ENCODE measurements at places on chromosomes 3 and 15.
A peak's percentile ranks its signal among the peaks of the same experiment; 100 is the strongest.

DNA sequence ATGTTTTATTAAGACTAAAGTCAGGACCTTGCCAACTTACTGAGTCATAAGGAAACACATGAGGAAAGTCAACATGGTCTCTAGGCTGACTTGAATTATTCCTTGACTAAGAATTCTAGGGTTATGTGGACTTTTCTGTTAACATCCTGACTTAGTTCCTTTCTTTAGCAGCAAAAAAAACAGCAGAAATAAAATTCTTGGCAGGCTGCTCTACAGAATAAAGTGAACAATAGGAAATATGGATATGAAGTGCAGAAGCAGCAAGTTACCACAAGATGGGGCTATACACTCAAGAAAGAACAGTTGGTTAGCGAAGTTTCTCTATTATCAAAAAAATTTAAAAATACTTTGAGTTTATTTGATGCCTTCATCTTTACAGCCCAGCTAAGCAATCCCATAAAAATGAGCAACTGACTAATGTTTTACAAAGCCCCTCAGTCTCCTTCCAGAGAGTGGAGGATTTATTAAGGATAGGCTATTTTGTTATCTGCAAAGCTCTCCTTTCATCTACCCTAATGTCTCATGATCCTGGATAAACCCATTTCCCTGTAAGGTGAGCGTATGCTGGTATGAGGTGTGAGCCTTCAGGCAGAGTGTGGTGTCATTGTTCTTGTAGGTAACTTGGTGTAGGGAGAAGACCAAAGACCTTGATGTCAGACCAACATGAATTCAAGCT, 23.1 kb upstream of the MCCC1 start:
- no peak for DNase-seq

DNA sequence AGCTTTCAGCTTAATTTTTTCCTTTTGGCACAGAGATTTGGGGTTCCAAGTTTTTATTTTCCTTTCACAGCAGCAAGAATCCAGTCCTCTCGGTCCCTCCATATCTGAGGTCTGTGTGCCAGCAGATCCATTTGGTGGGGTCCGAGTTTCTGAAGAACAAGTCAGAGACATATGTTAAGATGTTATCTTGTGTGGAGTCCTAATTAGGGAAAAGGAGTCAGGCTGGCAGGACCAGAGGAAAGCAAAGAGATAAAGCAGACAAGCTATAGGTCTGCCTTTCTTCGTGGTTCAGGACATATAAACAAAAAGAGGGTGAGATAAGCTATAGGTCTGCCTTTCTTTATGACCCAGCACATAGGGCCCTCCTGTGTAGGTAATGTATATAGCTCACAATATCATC, 54.9 kb downstream of the TMED3 start:
- DNase-seq = no peak

DNA sequence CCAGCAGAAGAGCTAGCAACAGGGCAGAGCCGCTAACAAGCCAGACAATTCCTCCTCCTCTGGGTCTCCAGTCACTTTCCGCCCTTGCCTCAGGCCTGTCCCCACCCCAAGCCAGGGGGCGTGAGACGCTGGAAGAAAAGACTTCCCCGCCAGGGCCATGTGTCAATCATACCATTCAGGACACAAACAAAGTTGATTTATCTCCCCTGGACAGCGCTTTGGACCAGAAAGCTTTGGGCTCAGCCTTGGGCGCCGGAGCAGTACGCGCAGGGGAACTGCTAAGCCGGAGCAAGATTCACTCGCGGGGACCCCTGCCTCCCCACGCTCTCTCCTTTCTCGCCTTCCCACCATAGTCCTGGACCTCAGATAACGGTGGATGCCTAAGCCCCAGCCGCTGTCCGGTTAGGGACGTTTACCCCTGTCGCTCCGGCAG, 479 bp downstream of the LRRC2 start:
- no peak for DNase-seq

- no peak for DNase-seq
Observed at GRCh38 chr3:75176937-75177336, 487.2 kb upstream of the FRG2C start.

DNA sequence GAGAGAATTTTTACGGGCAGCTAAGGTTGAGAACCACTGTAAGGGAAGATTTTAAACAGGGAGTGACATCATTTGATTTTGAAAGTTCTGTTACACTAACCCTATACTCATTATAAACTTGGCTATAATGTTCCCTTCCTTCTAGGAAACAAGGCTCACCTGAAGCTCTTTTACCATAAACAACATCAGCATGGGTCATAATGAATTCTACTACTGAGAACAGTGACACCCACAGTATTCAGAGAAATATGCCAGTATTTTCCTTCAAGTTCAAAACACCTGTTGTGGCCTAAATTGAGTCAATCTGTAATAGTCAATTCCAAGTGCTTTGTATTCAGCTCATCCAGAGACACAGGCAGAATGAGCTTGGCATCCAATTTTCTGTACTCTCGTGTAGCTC, 175.3 kb upstream of the STT3B start:
- DNase-seq = no peak

- DNase-seq = no peak
Observed at GRCh38 chr15:48556159-48556897, 89.2 kb downstream of the FBN1 start.

- DNase-seq = no peak
Observed at GRCh38 chr3:57793737-57794187, 37.7 kb downstream of the SLMAP start.

GRCh38 chr15:50192164-50192563, 10.2 kb downstream of the SLC27A2 start:
- no peak for DNase-seq

- DNase-seq = no peak
Observed at GRCh38 chr3:122063908-122064307, 8.7 kb downstream of the CD86 start.

DNA sequence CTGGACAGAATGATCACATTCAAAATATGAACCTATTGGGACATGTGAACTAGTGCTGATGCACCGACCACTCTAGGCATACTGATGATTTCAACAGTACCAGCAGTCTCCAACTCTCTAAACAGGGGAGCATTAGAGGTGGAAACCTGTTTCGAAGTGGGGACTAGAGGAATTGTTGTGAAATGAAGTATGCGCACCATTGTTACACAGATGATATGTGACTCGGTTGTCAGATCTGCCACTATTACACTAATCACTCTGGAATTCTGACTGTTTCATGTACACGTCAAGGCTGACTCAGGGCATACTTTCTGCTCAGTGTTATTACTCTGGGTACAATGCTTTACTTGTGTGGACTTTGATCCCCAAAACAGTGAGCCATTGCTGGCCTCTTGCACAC, 198.2 kb upstream of the UBE2E2 start:
- no peak for DNase-seq

DNA sequence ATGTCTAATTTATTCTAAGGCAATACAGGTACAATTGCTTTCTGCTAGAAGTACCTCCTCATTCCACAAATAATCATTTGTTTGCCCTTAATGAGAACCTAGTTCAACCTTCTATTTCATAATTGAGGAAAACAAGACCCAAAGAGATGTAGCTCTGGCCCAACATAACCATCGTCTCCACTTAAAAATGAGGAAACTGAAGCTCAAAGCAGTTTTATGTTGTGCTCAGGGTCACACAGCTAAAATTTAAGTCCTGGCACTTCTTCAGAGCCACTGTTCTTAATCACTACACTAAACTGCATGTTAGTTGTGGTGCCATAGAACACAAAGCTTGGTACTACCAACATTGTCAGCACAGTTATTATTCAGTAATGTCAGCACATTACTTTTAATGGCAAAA, 108.0 kb downstream of the SERPINI1 start:
- DNase-seq = no peak

- no peak for DNase-seq
Observed at GRCh38 chr3:48112813-48113212, 75.4 kb downstream of the CDC25A start.

DNA sequence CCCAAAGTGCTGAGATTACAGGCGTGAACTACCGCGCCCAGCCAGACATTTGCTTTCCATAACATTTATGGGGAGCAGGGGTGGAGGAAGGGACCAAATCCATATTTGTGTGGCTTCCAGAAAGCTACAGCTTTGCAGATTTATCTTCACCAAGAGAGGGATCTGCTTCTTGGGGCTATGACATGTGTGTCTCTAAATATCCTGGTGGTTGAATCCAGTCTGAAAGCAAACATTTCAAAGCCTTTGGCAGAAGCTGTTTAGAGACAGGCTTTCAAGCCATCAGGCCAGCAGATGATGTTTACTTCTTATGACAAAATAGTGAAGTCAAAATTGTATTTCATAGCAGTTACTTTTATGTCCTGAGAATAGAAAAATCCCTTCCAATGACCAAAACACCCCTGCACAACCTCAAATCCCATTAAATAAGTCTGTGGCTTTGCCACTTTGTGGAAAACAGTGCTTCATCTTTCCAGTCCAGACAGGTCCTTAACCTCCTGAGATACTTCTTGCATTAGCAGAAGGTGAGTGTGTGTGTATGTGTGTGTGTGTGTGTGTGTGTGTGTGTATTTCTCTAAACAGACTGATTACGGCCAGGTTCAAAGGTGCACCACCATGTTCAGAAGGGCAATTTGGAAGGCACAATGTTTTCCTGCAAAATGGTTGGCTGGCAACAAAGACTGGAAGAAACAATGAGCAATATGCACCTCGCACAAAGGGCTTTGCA, 191.4 kb upstream of the LRIG1 start:
- DNase-seq = no peak

GRCh38 chr3:52188556-52188955, 9.4 kb upstream of the ALAS1 start:
- DNase-seq = no peak

DNA sequence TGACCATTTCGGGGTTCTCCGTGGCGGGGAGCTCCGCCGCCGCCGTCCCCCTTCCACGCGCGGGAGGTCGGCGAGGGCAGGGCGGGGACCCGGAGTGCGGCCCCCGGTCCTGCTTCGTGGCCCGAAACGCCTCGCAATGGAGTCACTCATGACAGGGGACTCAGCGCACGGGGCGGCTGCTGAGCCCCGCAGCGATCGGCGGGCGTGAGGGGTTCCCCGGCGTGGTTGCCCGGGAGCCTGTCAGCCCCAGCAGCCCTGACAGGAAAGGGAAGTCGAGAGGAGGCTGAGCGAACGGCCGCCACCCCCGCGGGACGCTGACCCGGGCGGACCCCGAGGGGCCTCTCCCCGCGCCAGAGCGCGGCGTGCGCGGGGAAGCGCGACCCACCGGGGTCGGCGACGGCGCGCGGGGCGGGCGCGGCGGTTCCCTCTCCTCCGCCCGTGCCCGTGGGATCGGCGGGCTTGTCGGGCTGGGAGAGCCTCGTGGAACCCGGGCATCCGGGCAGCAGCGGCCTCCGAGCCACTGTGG, 564 bp upstream of the PIGZ start:
- peak; percentile 22 for DNase-seq
